ENCODE measurements at places on chromosomes 7 and 10.

GRCh38 chr10:99880080-99880835 lies 97.8 kb downstream of the ABCC2 start:
- ATAC-seq, result no peak

DNA sequence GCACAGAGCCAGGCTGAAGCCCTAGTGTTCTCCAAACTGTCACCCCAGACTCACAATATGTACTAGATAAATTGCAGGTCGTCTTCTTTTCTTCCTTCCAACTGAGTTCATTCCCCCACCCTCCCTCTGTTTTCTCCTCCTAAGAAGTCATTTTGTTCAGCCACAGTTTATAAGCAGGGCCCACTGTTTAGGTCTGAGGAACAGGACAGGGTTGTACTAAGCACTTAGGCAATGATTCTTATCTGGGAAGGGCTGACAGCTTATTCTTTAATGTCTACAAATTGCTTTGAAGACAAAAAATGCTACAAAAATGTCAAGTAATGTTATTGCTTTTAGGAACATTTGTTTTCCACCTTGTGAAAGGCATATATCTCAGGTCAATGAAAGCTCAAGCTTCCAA lies 59.1 kb downstream of the CDC123 start:
- ATAC-seq, result no peak

GRCh38 chr7:149877890-149878522 lies 4.2 kb downstream of the ATP6V0E2 start:
- no peak for ATAC-seq

- ATAC-seq, result no peak
These were observed 22.8 kb upstream of the MALSU1 start for GRCh38 chr7:23276376-23276775.

DNA sequence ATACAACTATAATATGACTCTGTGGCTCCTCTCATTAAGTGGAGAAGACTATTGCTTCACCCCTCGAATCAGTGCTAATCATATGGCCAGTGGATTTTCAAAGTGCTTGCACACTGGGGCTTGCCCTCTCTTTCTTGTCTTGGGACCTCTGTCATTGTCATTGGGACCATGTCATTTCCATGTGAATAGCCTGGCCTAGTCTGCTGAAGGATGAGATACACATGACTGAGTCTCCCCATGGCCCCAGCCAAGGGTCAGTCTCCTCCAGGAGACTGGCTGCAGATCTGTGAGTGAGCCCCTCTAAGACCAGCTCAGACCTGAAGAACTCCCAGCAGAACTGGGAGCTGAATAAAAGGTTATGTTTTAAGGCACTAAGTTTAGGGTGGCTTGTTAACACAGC lies 39.5 kb downstream of the PKD1L1 start:
- ATAC-seq, result no peak

- ATAC-seq, result peak; percentile 88
These were observed 90.6 kb downstream of the MTPN start for GRCh38 chr7:135886345-135887132.

GRCh38 chr10:94608559-94608958 lies 63.0 kb downstream of the HELLS start:
- ATAC-seq, result no peak
